ENCODE measurements at places on chromosomes 16 and 17.

- peak; percentile 50 for DNase-seq
These were observed 688.8 kb upstream of the SALL1 start for GRCh38 chr16:51839727-51840462.

GRCh38 chr17:18039535-18040260, 490 bp downstream of the GID4 start:
- DNase-seq: peak; percentile 22

- DNase-seq: no peak
These were observed 401 bp downstream of the ARL16 start for GRCh38 chr17:81683208-81683583.

DNA sequence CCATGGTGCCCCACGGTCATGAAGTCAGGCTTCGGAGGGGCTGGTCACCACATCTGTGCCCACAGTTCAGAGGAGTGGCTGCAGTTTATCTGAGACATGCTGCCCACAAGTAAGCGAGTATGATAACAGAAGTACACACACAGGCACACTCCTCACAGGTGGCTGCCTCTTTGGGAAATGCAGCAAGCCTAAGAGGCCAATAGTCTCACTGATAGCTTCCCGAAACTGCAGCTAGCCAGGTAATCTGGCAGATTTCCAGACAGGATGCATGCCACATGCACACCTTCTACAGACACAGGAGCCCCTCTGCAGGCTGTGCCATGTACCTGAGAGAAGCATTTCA, 12.6 kb upstream of the GFOD2 start:
- no peak for DNase-seq

DNA sequence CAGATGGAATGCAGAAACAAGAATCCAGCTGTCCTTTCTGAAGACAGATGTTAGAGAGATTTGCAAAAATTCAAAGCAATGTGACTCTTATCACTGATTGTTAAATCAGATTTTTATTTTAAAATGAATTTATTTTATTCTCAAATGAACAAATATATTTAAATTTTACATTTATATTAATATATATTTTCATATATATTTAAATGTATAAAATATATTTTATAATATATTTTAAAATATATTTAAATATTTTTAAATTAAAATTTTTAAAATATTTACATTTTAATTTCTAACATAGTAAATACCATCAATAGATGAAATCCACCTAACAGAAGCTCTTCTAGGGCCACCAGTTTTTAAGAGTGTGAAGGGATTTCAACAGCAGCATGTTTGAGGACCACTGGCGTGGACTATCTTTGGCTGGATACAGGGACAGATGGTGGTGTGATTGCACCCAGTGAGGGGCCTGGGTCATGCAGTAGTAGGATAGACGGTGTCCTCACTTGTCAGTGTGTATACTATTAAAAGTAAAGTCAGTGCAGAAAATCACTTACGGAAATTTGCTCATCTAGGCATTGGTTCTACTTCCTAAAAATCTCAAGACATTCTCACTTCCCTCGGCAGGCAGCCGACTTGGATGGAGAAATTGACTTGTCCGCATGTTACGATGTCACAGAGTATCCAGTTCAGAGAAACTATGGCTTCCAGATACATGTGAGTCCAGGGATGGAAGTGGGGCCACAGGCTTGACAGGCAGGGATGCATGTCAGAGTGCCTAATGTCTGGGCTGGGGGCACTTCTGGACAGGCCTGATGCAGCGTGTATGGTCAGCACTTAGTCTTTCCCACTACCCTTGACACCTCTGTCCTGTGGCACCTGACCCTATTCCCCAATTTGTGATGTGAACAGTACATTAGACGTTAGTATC, 56.3 kb downstream of the PLD6 start:
- no peak for DNase-seq

DNA sequence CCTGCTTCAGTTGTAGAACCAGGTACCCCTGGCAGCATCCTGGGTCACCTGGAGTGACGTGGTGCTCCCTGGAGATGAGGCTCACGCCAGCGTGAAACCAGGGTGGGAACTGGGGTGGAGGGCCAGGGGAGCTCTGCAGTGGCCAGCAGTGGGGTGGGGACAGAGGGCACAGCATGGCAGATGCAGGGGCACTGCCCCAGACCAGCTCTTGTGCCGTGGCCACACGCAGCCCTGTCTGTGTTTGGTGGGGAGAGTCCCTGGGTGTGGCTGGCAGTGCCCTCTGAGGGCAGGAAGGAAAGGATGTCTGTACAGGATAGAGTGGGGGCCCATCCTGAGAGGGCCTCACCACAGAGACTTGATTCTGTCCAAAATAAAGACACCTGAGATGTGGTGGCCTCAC, 24.5 kb downstream of the ZNF750 start:
- DNase-seq: no peak

GRCh38 chr17:1512351-1512750, 4.1 kb downstream of the INPP5K start:
- DNase-seq: no peak

- DNase-seq: no peak
These were observed 2.6 kb upstream of the TSPOAP1 start for GRCh38 chr17:58330997-58331814.

DNA sequence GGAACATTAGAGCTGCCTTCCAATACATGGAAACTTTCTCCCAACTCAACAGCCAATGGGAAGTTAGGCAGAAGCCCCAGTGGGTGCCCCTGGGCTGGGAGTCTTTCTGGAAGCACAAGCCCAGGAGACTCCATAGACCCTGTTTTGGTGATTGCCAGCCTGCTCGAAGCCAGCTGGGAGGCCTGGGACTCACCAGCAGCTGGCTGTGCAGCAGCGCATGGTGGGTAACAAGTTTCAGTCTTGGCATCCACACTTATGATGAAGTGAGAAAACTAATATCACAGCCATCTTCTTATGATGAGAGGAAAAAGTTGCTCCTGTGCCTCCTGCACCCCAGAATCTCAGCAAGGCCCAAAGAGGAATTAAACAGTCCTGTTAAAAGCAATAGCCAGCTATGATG, 522.5 kb upstream of the CDH5 start:
- no peak for DNase-seq

DNA sequence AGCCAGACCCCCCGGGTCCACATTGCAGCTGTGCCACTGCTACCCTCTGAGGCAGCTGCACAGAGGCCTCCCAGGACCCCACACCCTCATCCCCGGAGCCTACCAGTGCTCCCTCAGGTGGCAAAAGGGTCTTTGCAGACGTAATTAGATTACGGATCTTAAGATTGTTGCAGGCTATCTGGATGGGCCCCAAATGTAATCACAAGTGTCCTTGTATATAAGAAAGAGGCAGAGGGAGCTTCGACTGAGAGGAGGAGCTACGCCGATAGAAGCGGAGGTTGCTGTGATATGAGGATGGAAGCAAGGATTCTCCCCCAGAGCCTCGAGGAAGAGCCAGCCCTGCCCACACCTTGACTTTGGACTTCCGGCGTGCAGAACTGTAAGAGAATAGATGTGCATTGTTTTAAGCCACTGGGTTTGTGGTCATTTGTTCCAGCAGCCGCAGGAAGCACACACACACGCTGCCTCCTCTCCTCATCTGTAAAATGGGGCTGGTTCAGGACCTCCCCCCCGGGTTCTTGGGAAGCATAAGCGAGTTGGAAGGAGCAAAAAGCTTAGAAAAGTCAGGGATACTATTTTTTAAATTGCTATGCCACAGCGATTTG, 10.5 kb upstream of the RAI1 start:
- DNase-seq: no peak

DNA sequence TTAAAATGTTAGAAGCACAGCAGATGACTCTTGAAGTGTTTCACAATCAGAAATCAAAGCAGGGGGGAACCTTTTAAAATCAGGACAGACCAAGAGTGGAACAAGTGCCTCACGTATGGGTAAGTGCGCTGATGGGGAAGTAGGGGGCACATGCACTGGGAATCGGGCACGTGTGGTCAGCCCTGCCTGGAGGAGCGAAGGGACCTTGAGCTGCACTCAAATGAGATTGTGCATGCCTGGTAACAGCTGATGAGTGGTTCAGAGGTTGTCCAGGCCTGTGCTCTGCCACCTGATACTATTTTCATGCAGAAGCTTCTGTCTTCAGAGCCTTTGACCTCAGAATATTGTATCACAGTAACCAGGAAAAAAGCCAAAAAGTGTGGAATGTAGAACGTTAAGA, 13.7 kb upstream of the XYLT2 start:
- no peak for DNase-seq

DNA sequence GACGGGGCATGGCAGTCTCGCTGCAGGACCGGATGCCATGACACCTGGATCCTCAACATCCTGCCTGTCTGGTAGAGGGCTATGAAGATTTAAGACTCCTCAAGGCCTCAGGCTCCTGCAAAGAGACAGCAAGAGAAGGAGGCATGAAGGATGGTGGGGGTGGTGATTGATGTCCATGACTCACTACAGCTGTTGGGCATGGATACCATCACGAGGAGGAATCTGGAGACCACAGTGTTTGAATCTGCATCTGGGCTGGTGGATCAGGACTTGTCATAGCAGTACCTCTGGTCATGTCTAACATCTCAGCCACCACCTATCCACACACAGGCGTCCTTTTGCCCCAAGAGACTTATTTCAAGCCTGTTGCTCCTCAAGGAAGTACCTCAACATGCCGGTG, 50.2 kb upstream of the WSCD1 start:
- no peak for DNase-seq

DNA sequence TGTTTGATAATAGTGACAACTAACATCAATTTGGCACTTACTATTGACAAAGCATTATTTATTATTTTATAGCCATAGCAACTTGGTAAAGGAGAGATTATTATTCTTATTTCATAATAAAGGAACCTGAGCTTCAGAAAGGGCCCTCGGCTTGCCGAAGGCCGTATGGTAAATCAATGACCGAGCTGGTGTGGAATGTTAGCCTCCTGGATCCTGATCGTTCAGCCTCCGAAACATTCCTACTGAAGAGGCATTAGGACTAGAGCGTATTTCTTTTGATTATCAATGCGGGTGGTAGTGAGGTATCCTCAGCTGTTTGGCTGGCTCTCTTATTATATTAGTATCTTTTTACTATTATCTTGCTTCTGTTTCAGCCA, 199.3 kb upstream of the TBX2 start:
- no peak for DNase-seq

DNA sequence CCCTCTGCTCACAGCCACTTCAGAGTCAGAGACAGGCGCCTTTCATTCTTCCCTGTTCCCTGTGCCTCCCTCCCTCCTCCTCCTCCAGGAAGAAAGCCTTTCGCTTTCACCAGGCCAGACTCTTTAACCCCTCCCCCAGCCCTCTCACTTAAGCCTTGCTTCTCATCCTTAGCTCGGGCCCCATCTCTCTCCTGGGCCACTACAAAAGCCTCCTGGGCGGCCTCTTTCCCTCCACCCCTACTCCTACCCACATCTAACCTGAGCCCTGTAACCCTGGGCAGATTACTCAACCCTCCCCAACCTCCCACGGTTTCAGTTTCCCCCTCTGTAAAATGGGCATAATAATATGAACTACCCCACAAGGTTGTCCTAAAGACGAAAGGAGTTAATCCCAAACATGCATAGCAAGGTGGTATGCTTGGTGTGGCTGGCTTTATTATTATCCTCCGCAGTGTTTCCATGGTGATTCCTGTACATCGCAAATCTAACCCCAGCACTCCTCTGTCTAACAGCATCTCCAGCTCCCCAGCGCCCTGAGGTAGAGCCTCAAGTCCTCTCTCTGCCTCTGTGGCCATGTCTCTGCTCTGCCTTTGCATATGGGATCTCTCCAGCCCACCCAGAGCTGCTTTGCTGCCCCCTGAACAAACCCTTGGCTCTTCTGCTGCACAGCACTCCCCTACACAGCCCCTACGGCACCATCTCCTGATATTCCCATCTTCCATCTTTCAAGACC, 17.7 kb downstream of the PIMREG start:
- DNase-seq: no peak

- peak; percentile 50 for DNase-seq
These were observed 470 bp downstream of the MLYCD start for GRCh38 chr16:83899272-83899897.

GRCh38 chr17:7167832-7168231, 11.3 kb downstream of the ASGR1 start:
- DNase-seq: no peak

All from Calu3 (cell line).